CD4-positive, alpha-beta T cell treated with Interferon gamma for 1 hour (primary cell): ENCODE measurements at places on chromosomes 6 and 20.

DNA sequence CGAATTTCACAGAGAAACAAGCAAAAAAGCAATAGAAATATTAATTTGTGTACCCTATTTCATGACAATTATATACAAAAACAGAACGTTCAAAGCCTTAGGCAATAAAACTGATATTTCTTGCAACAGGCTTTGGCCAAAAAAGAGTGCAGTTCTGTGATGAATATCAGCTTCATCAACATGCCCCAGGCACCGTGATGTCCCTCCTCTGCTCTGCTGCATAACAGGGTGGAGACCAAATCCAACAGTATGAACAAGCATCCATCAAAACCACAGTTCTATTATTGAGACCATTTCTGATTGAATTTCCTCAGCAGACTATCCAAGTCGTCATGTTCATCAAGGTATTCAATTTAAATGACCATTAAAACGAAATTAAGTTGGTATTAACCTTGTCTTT lies 722.6 kb upstream of the NRSN1 start:
- DNase-seq: no peak

GRCh38 chr6:46715141-46715540 lies 20.0 kb downstream of the PLA2G7 start:
- DNase-seq: no peak

- peak; percentile 34 for DNase-seq
Observed at GRCh38 chr6:117677553-117678141, 2.4 kb downstream of the NUS1 start.

DNA sequence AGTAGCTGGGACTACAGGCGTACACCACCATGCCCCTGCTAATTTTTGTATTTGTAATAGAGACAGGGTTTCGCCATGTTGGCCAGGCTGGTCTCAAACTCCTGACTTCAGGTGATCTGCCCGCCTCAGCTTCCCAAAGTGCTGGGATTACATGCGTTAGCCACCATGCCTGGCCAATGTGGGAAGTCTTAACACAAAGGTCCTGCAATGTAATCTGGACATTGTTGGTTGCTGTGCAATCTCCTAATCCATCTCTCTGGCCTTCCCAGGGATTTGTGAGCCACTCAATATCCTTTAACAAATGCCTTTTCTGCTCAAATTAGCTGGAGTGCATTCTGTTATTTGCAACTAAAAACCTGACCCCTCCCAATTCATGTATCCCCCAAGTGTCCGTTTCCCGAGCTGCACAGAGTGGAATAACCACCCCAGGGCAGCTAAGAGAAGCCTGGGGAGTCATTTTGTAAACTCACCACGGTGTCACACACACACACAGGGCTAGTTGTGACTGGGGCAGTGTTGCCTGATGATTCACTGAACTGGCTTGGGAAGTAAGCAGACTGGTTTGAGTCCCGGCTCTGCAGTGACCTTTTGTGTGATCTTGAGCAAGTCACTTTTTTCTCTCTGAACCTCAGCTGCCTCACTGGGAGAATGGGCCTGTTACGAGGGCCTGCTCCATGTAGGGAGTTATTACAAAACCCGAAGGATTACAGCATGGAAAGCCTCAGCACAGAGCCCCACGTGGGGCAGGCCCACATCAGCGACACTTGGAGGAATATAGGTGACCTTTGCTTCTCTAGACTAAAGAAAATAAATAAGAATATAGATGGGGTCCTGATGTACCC lies 152.3 kb downstream of the ZMYND8 start:
- no peak for DNase-seq

GRCh38 chr6:150999107-150999506 lies 133.6 kb downstream of the MTHFD1L start:
- no peak for DNase-seq

DNA sequence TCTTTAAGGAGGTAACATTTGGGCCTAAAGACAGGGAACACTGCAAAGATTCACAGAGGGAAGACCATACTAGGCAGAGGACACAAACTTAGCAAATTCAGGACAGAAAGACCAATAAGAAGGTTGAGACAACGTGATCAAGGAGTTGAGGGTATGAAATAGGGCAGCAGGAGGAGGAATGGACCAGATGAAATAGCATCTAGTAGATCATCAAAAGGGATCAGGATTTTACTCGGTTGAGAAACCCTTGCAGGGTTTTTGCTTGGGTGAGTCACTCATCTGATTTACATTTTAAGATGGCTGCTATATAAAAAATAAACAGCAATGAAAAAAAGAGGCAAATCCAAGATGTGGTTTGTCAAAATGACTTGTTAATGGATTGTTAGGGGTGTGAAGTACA lies 4.7 kb downstream of the BCLAF1 start:
- DNase-seq: no peak

DNA sequence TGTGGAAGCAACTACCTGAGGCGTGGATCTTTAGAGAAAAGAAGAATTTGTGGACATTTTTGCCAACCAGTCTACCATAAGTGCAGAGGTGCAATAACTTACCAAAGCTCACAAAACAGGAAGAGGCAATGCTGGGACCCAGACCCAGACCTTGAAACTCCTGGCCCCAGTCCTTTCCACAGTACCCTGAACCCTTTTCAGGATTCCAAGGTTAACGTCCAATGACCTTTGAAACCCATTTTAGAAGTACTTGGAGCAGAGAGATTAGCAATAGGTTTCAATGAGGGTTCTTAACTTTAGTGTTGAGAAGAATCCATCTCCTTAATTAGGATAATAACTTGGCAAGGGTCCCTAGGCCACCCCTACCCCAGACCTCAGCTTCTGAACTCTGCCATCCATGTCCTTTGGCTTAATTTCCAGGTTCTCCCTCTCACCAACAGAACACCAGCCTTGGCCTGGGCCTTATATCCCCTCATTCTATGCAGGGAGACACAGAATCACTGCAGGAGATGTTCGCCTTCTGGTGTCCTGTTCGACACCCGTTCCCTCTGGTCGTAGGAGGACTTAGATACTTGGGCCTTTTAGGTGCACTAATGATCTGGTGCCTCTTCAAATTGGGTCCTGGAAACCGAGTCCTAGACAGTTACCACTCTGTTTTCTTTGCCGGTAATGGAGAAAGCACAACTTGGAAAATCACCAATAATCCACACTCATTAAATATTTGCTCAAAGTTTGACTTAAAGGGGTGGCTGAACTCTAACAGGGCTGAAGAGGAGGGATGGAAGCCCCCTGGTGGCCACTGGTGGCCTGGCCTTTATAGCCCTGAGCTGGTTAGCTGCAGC lies 40.6 kb downstream of the ISM1 start:
- peak; percentile 42 for DNase-seq

- no peak for DNase-seq
Observed at GRCh38 chr6:112183271-112183671, 71.1 kb downstream of the LAMA4 start.

GRCh38 chr20:10644458-10645204 lies 29.2 kb downstream of the JAG1 start:
- DNase-seq: no peak

GRCh38 chr6:130975325-130975724 lies 87.7 kb downstream of the EPB41L2 start:
- no peak for DNase-seq

DNA sequence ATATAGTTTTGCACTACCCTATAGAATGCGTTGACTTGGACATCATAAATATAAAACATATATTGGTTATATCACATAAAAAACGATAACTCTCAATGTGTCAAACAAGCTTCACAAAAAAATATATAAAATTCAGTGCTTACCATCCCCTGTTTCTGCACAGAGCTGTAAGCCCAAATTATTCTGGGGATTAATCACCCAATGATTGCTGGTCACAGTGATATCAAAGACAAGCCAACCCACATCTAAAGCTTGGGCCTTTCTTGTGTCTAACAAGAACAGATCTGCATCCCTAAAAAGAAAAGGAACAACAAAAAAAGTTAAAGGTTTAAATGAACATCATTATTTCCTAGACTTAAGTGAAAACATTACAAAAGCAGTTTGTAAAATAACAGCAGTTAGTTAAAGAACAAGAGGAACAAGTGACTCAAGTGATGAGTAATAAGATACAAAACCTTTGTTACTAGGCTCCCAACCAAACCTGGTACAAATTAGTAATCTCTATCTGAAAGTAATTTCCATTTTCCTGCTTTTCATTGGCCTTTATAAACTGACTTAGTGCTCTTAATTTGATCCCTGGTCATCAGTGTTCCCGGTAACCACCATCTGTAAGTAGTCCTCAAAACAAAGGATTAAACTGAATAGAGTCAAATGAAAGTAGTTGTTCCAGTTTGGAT lies 81.1 kb downstream of the BMP5 start:
- DNase-seq: no peak

DNA sequence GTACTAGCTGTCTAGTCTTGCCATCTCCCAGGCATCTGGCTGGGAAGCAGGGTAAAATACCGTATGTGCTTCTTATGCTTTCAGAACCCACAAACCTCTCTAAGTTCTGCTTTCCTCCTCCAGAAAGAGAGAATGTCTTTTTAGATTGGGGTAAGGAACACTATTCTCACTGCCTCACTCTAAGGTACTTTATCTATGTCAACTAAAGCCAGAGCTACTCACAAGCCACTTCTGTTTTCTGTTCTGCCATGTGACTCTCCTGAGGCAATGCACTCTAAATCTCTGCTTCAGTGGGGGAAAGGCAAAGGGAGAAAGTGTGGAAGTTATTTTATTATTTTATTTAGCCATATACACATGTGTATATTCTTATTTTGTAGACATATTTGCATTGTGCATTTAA lies 15.6 kb downstream of the MEP1A start:
- no peak for DNase-seq

DNA sequence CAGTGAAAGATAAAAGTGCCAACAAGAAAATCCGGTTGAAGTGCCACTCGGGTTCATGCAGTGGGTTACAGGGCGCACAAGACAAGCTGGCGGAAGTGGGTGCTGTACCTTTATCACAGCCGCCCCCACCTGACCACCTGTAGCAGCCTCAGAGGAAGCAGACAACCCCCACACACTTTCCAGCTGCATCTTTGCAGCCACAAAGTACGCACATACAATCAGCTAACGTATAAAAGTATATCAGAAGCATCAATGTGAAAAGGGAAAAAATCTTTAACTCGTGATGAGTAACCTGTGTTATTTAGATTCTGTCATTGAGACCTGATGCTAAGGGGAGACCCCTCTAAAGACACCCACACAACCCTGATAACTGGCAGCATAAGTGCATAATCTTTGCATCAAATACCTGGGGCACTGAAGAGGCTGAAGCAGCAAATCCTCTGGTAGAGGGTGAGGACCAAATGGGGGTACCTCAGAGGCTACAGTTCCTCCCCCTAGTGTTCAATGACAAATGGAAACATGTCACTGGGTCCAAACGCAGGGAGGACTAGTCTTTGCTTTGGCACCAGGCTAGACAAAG lies 22.1 kb downstream of the BACH2 start:
- peak; percentile 94 for DNase-seq

DNA sequence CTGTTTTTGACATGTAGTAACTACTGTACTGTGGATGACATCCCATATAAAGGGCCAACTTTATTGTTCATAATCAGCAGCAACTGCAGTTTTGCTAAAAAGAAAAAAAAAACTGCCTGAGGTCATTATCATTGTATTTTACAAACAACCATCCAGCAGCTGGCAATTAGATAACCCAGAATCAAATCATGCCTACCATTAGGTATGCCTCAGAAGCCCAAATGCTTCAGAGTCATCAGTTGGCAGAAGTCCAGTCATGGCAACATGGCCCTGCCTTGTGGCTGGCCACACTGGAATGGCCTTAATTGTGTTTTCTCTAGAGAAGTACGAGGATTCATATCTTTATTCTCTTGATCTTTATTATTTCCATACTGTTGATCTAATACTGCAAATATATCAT lies 462.4 kb upstream of the NRSN1 start:
- DNase-seq: no peak

DNA sequence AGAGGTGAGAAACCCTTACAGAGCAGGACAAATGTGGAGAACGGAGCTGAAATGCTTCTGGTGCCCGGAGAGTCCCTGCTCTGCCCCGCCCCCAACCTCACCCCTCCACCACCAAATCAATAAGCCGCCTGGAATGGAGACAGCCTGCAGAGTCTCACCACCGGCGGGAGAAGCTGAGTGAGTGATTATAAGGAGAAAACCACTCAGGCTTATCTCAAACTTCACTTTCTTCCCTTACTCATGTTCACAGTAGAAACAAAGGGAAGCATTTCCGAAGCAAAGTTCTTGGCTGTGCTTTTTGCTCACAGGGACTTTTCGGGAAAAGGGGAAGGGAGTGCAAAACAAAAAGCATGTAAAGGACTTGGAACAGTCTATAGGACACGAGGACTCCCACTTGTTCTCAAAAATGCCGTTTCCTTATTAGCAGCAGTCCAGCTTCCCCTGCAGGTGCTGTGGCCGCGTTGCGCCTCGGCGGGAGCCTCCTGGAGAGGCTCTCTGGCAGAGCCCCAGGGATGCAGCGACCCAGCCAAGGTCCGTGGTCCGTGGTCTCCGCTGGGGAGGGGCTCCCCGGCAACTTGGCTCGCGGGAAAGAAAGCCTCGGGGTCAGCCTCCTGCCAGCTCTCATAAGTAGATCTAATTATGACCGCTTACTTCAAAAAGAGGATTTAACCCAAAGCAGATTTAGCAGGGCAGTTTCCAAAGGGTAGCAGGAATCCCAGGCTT lies 64.8 kb upstream of the TMEM30A start:
- no peak for DNase-seq

GRCh38 chr6:45026003-45026516 lies 302.1 kb upstream of the RUNX2 start:
- no peak for DNase-seq

- no peak for DNase-seq
Observed at GRCh38 chr6:1123386-1124375, 188.2 kb upstream of the FOXQ1 start.

GRCh38 chr20:10963717-10964266 lies 290.0 kb upstream of the JAG1 start:
- DNase-seq: no peak

DNA sequence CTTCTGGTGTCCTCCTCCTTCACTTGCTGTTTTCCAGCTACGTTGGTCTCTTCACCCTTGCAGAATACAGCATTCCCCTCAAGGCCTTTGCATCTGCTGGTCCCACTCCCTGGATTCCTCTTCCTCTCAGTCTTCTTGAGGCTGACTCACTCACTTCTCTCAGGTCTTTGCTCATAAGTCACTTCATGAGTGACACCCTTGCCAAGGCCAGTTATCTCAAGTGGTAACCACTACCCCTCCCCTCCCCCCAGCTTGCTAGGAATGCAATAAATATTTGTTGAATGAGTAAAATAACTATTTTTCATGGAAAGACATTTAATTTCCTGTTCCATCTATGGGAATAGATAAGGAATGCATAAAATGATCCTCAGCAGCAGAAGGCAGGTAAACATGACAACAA lies 131.7 kb downstream of the PLCB4 start:
- no peak for DNase-seq

- DNase-seq: no peak
Observed at GRCh38 chr6:87975561-87975960, 72.1 kb upstream of the SPACA1 start.

GRCh38 chr20:62944184-62944583 lies 6.2 kb downstream of the GID8 start:
- DNase-seq: no peak
